ENCODE measurements at places on chromosomes 11 and 22.

DNA sequence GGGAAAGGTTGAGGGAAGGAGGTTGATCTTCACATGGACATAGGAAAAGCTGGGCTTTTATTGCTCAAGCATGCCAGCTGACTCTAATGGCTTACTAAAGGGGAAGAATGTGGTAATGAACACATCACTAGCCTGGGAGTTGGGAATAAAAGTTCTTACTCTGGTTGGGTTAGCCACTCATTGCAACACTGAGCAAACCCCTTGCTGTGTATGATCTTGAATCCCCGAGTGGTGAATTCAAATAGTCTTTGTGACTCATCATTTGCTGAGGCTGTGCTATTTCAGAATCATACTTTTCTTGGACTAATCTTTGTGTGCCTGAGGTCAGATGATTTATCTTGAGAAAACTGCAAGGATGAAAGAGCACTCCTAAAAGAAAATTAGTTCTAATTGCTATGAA, 304.1 kb upstream of the ANO5 start:
- DNase-seq: peak; percentile 88

- no peak for DNase-seq
Measured at GRCh38 chr11:11178671-11179638, 174.1 kb downstream of the CSNK2A3 start.

DNA sequence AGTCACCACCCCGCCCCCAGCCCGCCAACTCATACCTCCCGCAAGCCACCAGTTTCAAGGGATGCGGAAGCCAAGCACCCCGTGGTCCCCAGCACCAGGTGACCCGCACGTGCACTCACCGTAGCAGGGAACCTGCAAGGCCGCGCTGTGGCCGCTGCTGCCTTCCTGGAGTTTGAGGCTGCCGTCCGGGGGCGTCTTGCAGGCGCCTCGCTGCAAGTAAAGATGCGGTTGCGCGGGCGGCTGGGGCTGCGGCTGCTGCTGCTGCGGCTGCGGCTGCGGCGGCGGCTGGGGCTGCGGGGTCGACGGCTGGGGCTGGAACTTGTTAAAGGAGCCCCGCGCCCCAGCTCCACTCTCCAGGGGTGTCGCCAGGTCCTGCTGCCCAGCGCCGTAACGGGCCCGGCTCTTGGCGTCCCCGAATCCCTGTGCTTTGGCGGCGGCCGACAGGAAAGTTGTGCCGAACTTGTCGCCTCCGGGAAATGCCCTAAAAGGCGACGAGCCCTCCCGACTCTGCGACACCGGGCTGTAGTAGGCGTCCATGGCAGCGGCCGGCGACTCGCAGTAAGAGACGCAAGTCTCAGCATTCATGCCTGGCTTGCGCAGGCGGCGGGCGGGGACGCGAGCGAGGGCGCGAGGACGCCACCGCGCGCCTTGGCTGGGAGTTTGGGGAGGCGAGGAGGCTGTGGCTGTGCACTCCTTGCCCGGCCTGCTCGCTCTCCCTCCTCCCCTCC, at the start of gene ALX4:
Gene ALX4 (minus strand): TSS at position 662 of the 728 bp plus-strand sequence. CDS start 77 bp downstream, at position 585.
- no peak for DNase-seq

GRCh38 chr11:132334769-132335280, 964.4 kb downstream of the NTM start:
- no peak for DNase-seq

DNA sequence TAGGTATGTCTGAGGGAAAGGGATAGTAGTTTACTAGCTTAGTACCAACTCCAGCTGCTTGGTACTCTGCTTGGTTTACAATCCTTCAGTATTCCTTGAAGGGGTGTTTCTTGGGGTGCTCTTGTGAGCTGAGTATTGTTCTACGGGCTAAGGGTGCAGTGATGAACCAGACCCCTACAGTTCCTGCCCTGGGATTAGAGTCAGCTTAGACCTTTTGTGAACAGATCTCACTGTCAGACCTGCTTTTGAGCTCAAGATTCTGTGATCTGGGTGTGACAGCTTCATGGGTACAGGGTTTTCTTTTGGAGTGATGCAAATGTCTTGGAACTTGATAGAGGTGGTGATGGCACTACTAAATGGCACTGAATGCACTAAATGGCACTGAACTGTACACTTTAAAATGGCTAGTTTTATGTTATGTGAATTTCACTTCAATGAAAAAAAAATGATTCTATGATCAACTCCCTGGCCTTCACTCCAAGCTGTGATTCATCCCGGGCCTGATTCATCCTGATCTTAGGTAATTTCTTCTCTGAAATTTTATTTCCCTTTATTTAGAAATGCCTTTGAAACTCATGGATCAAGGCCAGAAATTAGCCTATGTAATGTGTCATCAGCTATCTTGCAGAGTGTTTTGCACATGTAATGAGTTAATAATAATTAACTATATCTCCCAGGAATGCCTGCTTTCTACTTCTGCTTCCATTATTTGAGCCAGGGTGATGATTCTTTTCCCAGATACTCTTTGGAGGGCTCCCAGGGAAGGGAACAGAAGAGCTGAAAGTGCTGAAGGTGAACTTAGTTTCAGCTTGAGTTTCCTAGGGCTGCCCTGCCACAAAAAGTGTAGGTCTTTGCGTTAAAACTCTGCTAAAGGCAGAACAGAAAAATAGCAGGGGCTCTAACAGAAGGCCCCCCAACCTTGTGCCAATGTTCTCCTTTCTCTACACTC, 87.9 kb downstream of the NCAM1 start:
- DNase-seq: peak; percentile 28

DNA sequence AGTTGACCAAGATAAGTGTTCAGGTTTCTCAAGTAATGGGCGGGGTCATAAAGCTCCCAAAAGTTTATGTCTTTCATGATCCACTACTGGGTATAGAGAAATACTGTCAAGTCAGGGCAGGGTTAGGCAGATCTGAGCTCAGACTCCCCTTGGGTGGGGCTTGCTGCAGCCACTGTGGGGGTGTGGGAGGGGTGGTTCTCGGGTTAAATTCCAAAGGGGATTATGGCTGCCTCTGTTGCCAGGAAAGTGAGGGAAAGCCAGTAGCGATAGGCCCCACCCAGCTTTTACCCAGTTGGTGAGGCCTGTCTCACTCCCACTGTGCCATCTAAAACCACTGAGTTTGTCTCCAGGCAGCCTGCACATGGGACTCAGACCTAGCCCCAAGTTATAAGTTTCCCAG, 37.8 kb downstream of the DLG2 start:
- no peak for DNase-seq

All from inflammatory macrophage treated with lipopolysaccharide for 4 hours (primary cell).